ENCODE measurements at places on chromosomes 5 and 9. TPM values are rescaled to one million over a fixed set of nuclear protein-coding genes. Genes with fewer than 3 reads are reported as not detected.

The PCDHGA9 gene
- polyA plus RNA-seq, result not detected

The RLN2 gene
- 8.8 TPM for polyA plus RNA-seq

The CD72 gene
- 5.1 TPM for polyA plus RNA-seq

DNA sequence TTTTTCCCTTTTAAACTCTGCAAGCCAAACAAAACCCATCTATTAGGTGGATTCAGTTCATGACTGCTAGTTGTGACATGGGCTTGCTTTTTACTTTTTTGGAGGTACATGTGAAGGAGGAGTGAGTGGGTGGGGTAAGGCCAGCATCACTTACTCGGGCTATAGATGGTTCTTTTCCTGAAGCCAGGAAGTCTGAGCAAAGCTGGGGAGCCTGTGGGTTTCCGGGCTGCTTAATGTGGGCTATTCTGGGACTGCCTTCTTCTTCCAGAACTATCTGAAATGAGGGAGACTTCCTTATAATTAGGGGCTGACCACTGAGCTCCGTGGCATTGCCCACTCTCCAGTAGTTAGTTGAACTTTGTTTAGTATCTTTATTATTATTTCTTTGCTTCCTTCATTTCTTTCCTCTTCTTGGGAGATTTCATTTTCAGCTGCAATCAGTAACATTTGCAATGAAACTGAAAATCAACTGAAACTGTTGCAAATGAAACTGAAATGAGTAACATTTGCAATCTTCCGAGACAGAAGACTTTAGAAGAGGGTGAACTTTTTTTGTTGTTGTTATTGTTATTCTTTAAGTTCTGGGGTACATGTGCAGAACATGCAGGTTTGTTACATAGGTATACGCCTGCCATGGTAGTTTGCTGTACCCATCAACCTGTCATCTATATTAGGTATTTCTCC lies 204.9 kb downstream of the LRRC70 start:
- DNase-seq, result no peak

- DNase-seq, result no peak
Measured at GRCh38 chr9:98006127-98006796, 23.1 kb downstream of the ANP32B start.

- DNase-seq, result no peak
Measured at GRCh38 chr9:135693265-135693664, 6.0 kb downstream of the SOHLH1 start.

- DNase-seq, result no peak
Measured at GRCh38 chr5:543351-543750, 19.1 kb upstream of the SLC9A3 start.

DNA sequence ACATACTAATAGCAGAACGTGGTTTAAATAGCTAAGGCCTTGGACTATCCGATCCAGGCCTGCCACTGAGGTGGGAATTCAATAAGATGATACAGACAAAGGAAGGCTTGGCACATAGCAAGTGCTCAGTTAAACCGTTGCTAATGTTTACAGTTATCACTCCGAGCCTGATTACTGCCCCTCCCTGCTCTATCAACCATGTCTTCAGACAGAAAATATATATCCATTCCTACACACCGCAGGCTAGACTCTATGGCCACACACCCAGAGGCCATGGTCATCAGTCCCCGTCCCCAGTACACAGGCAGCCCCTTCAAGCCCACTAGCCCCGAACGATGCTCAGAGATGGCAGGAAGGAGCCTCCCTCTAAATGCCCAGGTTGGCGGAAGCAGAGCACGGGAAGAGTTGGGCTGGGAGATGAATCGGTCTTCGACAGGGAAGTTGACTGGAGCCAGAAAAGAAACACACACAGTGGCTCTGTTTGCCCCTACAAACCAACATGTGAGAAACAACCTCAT lies 49.7 kb upstream of the STXBP1 start:
- no peak for DNase-seq

GRCh38 chr9:109254317-109254716 lies 66.5 kb downstream of the EPB41L4B start:
- DNase-seq, result no peak

- DNase-seq, result peak; percentile 78
Measured at GRCh38 chr5:1385395-1386273, 40.7 kb upstream of the CLPTM1L start.

DNA sequence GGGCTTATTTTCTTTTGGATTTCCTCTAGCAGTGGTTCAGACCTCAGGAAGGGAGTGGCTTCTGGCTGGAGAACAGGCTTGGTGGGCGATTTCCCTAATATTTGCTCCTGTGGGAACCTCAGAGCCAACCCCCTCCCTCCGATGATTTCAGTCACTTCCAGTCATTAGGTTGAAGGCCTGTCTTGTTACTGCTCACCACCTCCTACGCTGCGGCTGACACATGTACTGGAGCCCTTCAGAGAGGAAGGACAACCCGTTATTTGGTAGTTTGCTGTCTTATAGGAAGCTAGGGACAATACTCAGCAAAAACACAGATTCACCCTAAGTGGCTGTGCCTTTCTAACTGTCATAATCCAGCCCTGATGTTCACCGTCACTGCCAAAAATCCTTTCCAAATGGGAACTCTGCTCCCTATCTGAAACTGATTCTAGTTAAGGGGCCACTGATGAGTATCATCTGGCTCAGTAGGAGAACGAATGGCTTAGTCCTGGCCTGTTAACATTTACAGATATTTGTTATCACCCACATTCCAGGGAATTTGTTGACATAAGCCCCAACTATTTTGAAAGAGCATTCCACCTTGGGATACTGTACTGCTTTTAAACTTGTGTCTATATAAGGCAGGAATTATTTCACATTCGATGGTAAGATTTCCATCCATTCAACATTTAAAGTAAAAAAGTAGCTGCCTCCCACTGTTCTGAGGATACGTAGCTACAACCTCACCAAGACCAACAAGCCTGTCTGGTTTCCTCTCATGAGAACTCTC lies 29.3 kb upstream of the ANKH start:
- DNase-seq, result no peak

DNA sequence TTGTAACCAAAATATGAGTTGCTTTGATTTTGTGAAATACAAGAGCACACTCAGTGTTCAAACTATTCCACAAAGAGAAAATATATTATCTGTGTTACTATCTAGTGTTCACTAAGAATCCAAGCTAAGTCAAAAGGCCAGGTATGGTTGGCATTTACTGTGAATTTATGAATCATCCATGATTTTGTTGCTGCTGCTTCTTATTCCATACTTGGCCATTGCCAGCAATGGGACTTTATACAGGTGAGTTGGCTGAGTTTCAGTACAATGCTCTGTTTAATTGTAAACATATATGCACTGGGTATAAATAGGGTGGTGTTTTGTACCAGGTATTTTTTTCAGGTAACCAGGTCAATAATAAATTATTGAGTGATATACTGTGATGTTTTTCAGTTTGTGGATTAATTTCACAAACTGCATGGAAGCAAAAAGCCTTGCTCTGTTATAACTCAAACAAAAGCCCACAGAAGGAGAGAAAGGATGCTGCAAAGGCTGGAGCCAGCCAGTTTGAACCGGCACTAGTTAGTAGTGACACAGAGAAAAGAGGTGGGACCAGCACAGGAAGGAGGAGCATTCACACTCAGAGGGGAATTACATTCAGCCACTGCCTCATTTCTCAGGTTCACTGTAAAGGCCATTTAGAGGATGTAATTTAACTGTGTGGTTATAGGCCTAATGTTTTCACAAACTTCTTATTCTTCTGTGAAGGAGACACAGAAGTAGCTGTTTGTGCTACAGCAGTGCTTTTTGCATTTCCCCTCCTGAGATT lies 381.8 kb downstream of the ADGRV1 start:
- peak; percentile 18 for DNase-seq

DNA sequence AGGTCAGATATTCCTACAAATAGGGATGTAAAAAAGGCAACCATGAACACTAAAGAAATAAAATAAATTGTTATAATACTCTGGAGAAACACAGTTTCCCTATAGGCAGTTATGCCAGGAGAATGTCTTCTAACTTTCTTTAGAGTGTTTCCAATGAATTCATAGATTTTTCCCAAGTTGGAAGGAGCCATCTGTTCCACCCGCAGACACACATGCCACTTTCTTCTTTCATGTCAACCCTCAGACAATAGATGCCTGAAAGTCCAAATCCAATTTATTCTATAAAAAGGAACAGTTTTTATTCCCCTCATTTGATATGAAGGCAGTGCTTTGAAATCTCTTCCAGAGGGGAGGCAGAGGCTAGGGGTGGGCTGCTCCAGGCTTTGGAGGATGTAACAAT lies 418.1 kb downstream of the ACTL7B start:
- DNase-seq, result no peak

DNA sequence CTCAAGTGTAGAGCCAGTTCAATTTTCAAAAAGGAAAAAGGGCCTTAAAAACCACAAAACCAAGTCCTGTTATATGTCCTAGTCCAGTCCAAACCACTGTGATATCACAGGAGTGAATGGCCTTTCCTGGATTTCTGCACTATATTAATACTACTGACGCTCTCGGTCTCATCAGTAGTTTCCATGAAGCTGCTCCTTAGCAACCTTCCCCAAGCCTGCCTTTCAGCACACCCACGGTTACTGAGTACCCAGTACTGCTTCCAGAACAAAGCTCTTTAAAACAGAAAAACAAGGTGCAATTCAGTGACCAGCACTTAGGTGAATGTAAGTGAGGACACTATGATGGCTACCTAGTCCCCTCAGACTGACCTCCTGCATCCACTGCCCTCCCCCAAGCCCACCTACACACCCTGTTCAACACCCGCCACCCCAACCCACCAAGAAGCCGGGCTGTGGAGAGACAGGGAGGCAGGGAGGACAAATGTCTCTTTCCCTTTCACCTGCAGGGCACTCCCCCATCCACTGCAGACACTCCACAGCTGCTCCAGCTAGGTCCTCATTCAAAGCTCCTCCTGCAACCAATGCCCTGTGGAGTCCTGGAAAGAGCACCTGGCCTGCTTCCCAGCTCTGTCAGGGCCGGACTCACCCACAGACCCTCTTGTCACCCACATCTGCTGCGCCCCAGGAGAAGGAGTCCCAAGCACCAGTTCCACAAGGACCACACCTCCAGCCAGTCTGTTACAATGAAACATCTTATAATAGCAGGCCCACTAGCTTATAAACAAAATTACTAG lies 25.9 kb downstream of the PSMB7 start:
- no peak for DNase-seq

Data from CD8-positive, alpha-beta memory T cell (primary cell).